CD4-positive, alpha-beta T cell treated with Interleukin-15 for 4 hours (primary cell): ENCODE measurements at places on chromosomes 16 and 17.

GRCh38 chr17:19904924-19905323, 37.2 kb upstream of the ULK2 start:
- DNase-seq, result no peak

DNA sequence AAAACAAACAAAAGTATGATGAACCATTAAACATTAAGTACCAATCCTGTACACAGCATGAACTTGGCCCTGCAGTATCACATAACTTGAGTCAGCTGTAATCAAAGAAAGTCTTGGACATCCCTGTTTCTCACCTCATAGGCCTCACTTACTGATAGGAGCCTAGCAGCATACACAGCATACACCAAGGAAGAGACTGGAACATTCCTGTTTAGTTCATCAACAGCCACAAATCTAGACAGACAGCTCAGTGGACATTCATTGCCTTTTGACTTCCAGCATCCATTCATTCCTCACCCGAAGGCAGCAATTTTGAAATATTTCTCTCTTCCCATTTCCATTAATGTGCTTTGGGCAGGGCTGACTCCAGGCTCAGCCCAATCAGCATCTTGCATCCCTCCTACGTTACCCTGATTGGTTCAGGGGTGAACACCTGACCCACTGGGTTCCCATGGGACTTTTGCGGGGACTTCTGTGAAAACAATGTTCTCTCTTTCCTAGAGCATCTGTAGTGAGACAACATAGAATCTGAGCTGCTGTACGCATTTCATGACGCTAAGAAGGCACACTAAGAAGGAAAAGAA, 336.7 kb upstream of the ZFHX3 start:
- no peak for DNase-seq

GRCh38 chr17:73703192-73703591, 58.9 kb upstream of the SDK2 start:
- no peak for DNase-seq

DNA sequence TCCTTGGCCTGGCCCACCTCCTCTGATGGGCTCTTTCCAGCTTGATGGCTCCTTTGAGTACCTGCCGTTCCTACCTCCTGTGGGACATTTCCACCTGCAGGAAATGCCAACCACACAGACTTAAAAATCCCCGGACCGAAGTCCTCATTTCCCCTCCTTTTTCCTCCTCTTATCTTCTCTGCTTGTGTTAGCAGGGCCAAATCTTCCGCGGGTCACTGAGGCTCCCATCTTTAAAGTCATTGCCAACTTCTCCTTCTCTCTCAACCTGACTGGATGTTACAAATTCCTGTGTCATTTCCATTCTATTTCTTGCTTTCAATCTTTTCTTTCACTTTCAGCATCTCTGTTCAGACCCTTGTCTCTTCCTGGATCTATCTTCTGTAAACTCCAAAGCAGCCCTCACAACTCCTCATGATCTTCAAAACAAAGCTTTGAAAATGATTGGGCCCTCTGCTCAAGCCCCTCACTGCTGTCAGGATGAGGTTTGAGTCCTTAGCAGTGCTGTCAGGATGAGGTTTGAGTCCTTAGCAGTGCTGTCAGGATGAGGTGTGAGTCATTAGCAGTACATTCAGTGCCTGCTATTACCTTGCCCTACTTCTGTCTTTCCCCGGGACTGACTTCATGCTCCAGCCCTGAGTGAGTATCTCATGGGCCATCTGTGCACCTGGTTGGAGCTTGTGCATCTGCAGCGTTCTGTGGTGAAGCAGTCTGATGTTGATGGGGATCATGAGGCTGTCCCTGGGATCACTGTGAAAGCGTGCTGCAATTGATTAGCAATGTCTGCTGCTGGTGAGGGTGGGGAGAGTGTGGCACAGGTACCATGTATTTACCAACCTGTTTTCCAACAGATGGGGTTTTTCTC, 100.1 kb downstream of the IRF8 start:
- no peak for DNase-seq

- DNase-seq, result no peak
These were observed 164.3 kb downstream of the ANKFN1 start for GRCh38 chr17:56317351-56318208.

- peak; percentile 85 for DNase-seq
These were observed at the start of gene DPH1 for GRCh38 chr17:2029911-2030778. DPH1 (plus strand) TSS chr17:2030153; CDS start chr17:2030170, 17 bp downstream.

DNA sequence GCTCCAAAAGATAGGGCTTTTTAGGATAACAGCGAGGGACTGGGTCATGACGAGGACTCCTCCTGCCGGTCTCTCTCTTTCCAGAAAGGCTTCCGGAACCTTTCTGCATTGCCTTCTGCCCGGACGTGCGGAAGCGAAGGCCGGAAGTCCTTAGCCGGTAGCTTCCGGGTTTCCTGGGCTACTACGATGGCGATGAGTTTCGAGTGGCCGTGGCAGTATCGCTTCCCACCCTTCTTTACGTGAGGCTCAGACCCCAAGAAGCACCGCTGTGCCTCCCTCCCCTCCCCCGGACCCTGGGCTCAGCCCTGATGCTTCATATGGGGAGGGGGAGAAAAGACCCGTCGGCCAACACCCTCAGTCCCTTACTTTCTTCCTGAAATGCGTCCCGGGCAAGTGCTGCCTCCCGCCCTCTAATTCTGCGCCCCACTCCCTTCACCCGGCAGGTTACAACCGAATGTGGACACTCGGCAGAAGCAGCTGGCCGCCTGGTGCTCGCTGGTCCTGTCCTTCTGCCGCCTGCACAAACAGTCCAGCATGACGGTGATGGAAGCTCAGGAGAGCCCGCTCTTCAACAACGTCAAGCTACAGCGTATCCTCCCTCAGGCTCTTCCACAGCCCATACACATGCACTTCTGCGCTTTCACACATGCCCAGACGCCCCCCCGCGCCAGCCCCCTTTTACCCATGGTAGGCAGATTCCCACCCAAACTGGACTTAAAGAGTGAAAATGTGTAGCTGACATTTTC, at the start of gene VPS25:
VPS25 (plus strand) TSS at position 160 of the 746 bp plus-strand sequence; CDS start at position 187, 27 bp downstream.
- DNase-seq, result peak; percentile 84
